ENCODE measurements at places on chromosomes 13 and 19.
A peak's percentile ranks its signal among the peaks of the same experiment; 100 is the strongest.

GRCh38 chr13:77338329-77338728 lies 11.4 kb upstream of the MYCBP2 start:
- DNase-seq = no peak

GRCh38 chr19:43699506-43700394 lies 16.1 kb upstream of the IRGC start:
- peak; percentile 22 for DNase-seq

- no peak for DNase-seq
These were observed 91.4 kb downstream of the ATP11A start for GRCh38 chr13:112781287-112781686.

- no peak for DNase-seq
These were observed 67.7 kb upstream of the STARD13 start for GRCh38 chr13:33353210-33353609.

DNA sequence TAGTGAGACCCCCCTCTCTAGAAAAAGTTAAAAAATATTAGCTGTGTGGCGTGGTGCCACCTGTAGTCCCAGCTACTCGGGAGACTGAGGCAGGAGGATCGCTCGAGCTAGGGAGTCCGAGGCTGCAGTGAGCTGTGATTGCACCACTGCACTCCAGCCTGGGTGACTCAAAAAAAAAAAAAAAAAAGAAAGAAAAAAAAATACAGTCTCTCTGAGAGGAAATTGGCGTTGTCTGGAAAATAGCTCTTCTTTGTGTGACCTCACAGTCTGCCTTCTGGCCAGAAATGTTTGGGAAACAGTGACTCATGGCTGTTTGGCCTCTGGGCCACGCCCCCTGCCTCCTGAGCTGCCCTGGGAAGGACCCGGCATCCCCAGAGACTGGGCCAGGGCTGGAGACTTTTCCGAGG lies 10.7 kb downstream of the MARCHF2 start:
- DNase-seq = peak; percentile 99

Measured in fibroblast of villous mesenchyme (primary cell).